ENCODE measurements at places on chromosomes 1 and 21.

- no peak for DNase-seq
These were observed 84.9 kb downstream of the NFIA start for GRCh38 chr1:61167309-61167708.

- DNase-seq = no peak
These were observed 17.1 kb downstream of the RC3H1 start for GRCh38 chr1:174005032-174005431.

DNA sequence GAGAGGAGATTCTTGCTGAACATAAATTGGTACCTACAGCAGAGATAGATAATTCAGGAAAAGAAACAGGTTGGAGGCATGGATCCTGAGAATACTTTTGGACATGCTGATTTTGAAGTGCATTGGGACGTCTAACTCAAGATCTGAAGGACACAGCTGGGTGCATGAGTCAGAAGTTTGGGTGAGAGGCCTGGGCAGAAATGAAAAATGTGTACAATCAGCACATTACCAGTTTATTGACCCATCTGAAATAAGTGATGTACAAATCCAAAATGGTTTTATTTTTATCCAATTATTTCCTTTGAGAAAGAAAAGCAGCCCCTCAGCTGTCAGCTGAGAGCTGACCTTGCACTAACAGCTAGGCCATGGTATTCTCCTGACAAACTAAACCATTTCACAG, 975.2 kb upstream of the B3GALT2 start:
- DNase-seq = no peak

DNA sequence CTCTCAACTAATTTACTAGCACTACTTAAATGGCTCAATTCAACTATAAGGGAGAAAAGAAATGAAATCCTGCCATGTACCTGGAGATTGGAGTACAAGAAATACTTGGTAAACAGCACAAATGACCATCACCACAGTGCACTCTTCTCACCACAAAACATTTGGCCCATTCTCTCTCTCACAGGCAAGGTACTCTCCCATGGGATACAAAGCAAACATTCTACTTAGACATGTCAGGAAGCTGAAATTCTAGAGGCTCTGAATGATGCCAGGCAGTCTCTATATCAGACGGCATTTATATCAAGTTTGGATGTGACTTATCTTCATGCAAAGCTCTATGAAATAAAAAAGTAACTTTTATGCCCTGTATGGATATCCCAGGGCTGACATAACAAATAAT, 72.5 kb downstream of the DPT start:
- no peak for DNase-seq

GRCh38 chr1:4023678-4024077, 123.6 kb upstream of the C1orf174 start:
- DNase-seq = no peak

DNA sequence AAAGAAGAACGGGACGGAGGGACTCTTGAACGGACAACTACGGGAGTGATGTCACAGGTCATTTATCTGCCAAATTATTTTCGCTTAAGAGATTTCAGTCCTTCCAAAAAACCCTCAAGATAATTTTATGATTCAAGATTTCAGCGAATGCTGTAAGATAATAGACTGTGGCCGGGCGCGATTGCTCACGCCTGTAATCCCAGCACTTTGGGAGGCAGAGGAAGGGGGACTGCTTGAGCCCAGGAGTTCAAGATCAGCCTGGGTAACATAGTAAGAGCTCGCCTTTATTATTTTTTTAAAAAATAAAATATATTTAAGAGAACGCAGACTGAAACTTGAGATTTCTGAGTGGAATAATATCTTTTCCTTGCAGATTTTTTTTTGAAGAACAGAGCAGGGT, 609 bp downstream of the RWDD2B start:
- no peak for DNase-seq

DNA sequence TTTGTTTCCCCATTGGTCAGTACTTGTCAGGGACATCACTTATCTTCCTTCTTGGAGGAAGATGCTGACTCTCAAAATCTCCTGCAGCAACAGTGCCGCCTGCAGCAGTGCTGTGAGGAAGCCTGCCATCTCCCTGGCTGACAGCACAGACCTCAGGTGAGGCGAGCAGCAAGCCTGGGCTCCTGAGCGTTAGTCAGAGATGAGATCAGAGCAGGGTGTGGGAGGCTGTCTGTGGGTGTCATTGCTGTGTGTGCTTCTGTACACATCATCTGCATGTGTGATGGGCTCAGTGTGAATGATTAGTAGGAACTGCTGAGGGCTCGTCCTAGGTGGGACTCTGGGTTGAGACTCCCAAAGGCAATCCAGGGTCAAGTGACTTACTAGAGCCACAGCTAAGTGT, 6.1 kb downstream of the STRIP1 start:
- DNase-seq = no peak

- no peak for DNase-seq
These were observed 613.0 kb upstream of the BEND5 start for GRCh38 chr1:49389699-49390098.

DNA sequence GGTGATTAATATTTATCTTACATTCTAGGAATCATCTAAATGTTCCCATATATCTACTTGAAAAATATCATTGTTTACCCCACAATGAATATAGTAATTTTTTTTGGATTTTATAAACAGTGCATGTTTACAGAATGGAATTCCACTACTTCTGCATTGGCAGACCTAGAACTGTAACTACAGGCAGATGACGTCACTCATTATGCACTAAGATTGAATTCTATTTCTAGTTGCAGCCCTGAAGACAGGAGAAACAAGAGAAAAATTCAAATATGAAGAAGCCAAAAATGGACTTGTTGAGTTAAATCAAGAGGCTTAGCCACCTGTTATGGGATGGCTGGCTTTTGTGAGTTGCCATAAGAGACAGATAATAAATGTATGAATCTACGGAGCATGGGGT, 364.7 kb downstream of the PCP4 start:
- no peak for DNase-seq

DNA sequence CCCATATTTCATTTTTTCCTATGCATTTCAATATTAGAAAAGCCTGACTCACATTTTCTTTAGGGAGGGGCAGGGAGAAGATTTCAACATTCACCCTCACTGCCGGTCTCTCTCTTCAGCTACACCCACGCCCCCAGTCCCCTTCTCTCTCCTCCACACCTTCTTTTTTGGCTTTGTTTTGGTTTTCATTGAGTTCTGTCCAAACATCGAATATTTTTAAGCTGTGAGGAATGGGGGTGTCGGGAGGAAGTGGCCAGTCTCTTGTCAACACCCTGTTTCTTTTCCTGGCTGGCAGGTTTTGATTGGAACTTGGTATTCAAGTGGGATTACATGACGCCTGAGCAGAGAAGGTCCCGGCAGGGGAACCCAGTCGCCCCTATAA, 177.3 kb downstream of the PGBD5 start:
- DNase-seq = no peak

GRCh38 chr1:44371206-44371605, 16.1 kb upstream of the ERI3 start:
- DNase-seq = no peak

DNA sequence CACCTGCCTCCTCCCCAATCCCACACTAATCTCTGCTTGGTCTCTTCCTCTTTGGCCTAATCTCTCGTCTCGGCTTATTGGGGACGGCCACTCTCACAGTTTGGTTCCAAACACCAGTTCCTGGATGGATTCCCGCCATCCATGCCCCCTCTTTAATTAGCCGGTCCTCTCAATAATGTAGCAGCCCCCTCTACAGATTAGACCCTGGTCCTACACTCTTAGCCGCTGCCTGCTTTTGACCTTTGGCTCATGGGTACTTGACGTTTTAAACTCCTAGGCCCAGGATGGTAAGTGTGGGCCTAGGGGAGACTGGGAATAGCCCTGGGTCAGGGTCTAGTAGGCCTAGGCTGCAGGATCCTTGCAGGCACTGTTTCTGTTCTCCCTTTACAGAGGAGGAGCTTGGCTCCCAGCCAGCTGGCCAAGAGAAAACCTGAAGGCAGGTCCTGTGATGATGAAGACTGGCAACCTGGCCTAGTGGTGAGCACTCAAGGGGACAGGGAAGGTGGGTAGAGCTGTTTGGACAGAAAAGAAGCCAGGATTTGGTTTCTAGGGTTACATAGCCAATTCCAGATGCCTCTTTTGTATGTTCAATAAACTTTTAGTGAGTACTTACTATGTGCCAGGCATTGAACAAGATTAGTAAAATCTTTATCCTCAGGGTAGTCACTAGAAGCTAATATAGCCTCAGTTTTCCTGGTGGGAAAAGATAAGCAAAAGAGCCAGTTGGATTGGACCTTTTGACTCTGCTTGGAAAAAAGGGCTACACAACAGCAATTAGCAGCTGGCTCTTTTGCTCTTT, 758 bp downstream of the RAD54L start:
- no peak for DNase-seq

DNA sequence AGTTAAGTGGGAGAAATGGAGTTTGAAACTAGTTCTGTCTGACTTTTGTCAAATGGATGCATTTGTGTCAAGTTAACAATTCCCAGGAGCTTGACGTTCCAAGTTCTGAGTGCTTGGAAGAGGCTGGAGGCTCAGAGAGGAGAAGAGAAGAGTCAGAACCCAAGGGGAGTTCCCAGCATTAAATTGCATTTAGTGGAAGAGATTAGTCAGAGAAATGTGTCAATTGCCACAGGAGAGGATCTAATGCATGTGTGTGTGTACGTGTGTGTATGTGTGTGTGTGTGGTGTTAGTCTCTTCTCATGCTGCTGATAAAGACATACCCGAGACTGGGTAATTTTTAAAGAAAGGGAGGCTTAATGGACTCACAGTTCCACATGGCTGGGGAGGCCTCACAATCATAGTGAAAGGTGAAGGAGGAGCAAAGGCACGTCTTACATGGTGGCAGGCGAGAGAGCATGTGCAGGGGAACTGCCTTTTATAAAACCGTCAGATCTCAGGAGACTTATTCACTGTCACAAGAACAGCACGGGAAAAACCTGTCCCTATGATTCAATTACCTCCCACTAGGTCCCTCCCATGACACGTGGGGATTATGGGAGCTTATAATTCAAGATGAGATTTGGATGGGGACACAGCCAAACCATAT, 101.5 kb upstream of the TMEM51 start:
- DNase-seq = no peak

GRCh38 chr1:201818971-201819750, 9.8 kb upstream of the IPO9 start:
- no peak for DNase-seq

DNA sequence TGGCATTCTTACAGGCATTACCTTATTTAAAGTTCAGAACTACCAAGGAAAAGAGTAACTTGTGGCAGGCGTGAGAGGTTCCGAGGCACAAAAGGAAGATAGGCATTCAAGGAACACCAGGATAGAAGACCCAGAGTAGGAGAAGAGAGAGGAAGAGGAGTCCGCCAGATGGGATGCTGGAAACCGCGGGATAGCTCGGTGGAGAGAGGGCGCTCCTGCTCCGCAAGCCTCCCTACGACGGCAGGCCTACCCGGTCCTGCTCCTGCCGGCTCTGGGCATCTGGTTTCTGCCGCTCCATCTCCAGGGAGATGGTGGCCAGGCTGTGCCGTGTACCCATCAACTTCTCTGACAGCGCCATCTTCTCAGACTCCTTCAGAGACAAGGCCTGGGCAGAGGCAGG, 5.4 kb upstream of the NBPF1 start:
- DNase-seq = no peak

GRCh38 chr1:22935433-22935832, 37.2 kb downstream of the LACTBL1 start:
- DNase-seq = no peak

DNA sequence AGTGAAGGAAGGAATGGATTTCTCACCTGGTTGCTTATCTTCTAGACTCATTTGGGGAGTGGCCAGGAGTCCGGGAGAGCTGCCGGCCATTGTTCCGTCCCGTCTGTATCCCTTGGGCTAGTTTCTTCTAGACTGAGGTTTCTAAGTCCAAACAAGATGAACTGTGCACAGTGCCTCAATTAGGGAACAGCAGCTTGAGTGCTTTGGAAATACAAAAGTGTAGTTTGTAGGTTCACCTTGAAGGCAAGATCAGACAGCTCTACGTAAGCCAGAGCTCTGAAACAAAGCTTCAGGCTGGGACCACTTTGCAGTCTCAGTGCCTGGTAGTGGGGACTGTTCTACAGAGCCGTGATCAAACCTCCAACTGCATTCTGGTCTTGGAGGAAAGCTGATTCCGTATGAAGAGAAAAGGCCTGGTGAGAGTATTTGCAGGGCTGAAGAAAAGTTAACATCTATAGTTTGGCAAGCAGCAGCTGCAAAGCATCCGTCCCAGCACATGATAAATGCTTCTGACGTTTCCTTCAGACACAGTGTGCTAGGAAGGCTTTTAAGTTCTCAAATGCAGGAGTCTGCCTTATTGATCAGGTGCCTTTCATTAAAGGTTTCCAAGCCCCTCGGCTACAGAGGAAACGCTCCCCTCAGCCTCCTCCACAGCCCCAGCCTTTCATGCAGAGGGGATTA, 432.8 kb downstream of the KIF26B start:
- DNase-seq = no peak

DNA sequence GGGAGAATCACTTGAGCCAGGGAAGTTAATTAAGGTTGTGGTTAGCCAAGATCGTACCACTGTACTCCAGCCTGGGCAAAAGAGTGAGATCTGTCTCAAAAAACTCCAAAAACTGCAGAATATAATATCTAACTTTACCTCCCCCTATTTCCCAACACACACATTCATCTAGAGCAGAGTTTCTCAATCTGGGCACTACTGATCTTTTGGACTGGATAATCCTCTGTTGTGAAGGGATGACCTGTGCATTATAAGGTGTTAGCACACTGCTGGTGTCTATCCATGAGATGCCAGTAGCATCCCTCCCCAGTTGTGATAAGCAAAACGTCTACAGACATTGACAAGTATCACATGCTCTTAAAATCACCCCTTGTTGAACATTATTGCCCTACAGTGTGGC, 61.8 kb downstream of the RGS13 start:
- DNase-seq = no peak

DNA sequence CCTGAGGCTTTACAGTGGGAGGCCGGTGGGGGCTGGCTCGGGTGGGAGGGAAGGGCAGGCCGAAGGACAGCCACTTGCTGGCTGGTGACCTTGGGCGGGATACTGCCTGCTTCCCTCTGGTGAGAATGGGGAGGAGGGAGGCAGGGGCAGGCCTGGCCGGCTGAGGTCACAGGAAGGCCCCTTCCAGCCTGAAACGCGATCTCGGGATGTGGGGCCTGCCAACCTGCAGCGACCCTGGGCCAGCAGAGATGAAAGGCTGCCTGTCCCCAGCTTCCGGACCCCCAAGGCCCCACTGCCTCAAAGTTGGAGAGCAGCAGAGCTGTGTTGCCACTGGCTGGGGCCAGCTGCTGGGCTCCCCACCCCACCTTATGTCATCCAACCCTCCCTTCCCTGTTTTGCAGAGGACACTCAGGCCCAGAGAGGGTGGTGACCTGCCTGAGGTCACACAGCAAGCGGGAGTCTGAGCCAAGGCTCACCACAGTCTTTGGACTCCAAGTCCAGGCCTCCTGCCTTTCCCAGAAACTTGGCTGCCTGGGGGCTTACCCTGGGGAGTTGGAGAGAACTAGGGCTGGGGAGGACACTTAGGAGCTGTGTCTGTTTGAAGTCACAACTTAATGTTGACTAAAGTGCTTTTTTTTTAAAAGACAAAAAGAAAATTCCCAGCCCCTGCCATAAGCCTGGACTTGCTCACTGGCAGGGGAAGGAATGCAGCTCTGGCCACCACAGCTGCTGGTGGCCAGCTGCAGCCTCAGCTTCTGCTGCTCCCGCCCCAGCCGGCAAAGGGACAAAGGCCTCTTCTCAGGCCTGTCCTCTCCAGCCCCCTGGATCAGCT, 14.8 kb upstream of the WASF2 start:
- DNase-seq = no peak

Data from CD4-positive, alpha-beta T cell treated with Interleukin-6 at 100 ng/mL for 8 hours (primary cell).